CD4-positive, alpha-beta memory T cell (primary cell): ENCODE measurements at places on chromosomes 2 and 18.

DNA sequence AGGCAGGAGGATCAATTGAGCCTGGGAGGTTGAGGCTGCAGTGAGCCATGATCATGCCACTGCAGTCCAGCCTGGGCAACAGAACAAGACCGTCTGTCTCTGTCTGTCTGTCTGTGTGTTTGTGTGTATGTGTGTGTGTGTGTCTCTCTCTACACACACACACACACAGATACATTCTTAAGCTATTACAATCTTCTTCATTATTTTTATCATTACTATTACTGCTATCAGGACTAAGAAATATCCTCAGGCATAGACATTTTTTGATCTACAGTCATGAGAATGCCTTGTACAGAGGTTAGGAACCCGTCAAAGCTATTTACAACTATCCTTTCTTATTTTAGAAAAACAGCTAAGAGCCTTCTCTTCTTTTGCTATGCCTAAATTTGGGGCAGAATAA, 207.4 kb downstream of the NEDD4L start:
- no peak for DNase-seq

- no peak for DNase-seq
Measured at GRCh38 chr2:158391876-158392275, 64.7 kb downstream of the CCDC148 start.

DNA sequence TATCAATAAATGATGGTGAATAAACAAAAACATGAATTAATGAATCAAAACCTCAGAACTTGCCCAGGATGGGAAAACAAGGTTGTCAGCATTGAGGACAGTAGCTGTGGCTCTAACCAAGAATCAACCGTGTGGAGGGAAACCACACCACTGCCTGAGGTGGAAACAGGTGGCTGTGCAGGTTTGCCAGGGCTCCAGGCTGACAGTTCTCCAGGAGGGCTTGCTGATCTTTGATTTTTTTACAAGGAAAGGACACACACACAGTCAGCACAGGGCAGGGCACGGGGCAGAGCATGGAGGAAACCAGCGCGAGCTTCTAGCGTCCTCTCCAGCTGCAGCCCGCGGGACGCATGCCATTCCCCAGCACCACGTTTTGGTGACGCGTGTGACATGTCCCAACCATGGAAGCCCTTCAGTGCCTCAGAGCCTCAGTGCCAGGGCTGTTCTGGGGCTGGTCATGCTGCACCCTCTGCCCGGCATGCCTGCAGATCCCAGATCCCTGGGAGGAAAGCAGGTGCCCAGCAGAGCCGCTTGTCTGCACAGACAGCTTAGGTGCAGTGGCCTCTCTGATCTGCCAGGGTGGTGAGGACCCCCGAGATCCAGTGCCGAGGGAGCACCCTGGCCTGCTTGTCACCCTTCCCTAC, 15.8 kb upstream of the AGXT start:
- DNase-seq, result no peak

DNA sequence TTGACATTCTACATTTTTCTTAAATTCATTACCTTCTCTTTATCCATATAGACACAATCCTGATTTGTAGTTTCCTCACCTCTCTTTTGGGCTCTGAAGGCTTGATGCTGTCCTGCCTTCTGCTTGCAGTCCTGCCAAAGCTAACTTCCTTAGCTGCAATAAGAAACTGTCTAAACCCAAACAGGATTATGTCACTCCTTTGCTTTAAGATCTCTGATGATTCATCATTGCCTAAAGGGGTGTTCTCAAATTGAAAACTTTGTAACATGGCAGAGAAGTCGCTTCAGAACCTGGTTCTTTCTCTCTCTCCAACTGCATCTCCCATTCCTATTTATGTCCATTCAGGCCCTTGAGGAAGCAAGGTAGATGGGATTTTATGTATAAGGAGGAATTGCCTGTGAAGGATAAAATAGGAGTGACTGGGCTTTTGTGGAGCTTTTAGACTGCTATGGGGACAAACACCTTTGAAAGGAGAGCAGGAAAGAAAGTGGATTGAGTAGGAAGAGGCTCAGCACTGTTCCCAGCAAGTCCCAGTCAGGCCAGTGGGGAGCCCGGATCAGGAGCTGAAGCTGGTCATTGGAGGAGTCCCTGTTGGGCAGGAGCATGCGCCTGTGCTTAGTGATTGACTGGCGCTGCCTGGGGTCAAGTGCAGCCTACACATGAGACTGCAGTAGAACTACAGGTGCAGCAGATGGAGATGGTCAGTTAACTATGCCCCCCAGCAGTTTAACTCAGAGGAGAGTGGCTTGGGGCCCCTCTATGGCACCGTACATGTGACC, 390.6 kb downstream of the CTNNA2 start:
- no peak for DNase-seq

DNA sequence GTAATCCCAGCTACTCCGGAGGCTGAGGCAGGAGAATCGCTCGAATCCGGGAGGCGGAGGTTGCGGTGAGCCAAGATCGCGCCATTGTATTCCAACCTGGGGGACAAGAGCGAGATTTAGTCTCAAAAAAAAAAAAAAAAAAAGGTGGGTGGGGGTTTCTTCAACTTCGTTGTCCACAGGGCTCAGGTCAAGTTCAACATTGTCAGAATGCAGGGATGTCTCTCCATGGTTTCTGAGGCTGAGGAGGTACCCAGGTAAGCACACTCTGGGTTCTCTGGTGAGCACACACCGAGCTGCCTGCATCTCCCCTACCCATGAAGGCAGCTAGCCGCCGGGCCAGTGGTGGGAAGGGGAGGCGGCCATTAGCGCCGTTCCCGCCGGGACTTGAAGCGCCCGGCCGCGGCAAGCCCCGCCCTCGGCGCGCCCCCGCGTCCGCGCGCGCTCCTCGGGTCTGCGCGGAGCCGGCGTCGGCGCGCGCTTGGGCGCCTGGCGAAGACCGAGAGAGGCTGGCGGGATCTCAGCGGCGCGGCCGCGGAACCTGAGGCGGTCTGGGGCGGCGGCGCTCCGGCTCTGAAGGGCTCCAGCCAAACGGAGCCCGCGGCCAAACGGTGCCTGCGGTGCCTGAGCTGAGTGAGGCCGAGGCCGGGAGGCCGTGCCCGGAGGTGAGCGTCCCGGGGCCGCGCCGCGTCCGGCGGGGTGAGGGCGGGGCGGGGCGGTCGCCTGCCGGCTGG, at the start of gene UBXN2A:
TSS of gene UBXN2A (plus strand) at position 477 of the 731 bp plus-strand sequence. CDS start 17,852 bp downstream, outside the sequence.
- peak; percentile 79 for DNase-seq

GRCh38 chr18:25089470-25089869, 262.5 kb downstream of the ZNF521 start:
- DNase-seq, result no peak

- no peak for DNase-seq
Measured at GRCh38 chr2:4973973-4974372, 718.2 kb upstream of the SOX11 start.

DNA sequence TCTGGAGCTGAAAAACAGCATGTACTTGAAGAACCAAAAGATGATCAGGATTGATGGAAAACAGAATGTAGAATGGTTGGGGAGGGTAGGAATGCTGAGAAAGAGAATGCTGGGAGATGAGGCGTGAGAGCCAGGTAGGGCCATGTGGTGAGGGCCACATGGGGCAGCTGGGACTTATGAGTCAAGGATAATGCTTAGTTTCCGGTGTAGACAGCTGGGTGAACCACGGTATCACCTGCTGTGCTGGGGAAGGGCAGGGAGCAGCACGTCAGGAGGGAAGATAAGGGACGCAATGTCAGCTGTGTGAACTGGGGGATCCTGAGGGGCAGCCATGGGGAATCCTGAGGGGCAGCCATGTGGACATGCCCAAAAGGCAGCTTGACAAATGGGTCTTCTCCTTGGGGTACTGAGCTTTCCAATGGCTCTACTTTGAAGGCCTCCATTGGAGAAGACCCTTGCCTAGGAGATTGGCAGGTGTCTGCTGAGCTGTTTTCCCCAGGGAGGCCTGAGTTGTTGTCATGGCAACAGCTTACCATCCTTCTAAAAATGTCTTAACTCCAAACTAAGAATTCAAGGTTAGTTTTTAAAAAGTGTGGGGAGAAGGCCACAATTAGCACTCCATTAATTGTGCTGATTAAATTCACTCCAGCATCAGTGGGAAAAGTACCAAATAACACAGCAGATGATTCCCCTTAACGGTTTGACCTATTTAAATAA, 51.1 kb downstream of the MTHFD2 start:
- DNase-seq, result no peak

- DNase-seq, result no peak
Measured at GRCh38 chr18:3264362-3264761, 2.4 kb downstream of the MYL12B start.

DNA sequence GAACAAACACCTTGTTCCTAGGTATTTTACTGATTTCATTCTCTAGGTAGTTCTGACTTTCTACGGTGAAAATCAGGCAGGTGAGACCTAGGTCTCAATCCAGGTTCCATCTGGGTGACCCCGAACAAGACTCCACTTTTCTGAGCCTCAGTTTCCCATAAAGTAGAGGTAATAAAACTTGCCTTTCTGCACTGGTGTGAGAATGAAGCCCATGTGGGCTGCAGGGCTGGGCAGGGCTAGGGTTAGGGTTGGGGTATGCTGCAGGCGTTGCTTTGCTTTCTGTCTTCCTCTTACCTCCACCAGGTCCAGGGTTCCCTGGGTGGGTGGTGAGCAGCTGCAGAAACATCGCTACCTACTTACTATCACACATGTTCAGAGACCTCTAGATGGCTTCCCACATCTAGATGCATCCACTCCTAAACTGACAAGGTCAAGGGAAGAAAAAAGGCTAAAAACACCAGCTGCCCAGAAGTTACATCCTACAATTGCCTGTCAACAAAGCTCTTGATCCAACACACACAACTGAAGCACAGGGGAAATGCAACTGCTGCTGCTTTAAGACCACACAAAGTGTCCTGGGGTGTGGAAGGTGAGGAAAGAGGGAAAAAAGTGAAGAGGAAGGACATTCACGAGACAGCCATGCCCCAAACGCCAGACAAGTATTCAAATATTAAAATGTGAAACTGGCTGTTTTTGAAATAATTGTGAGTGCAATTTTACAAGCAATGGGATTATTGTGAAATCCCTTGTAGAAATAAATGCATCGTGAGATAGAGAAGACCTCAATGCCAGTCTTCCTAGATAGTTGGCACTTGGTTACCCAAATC, 23.5 kb downstream of the MBP start:
- no peak for DNase-seq

DNA sequence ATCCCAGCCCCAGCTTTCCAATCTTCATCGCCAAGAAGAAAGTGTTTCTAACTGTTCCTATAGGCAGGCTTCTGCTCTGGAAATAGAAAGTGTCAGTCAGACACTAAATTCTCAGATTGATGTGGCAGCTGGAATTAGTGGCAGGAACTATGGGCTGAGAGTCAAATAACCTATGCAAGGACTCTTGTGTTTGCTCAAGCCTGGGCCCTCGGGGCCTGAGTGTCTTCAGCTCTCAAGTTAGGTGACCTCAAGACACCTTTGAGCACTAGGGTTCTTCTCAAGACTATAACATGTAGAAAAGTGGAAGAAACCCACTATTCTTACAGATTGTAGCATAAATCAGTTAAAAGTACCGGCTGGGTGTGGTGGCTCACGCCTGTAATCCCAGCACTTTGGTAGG, 694.5 kb downstream of the RNF144A start:
- no peak for DNase-seq

DNA sequence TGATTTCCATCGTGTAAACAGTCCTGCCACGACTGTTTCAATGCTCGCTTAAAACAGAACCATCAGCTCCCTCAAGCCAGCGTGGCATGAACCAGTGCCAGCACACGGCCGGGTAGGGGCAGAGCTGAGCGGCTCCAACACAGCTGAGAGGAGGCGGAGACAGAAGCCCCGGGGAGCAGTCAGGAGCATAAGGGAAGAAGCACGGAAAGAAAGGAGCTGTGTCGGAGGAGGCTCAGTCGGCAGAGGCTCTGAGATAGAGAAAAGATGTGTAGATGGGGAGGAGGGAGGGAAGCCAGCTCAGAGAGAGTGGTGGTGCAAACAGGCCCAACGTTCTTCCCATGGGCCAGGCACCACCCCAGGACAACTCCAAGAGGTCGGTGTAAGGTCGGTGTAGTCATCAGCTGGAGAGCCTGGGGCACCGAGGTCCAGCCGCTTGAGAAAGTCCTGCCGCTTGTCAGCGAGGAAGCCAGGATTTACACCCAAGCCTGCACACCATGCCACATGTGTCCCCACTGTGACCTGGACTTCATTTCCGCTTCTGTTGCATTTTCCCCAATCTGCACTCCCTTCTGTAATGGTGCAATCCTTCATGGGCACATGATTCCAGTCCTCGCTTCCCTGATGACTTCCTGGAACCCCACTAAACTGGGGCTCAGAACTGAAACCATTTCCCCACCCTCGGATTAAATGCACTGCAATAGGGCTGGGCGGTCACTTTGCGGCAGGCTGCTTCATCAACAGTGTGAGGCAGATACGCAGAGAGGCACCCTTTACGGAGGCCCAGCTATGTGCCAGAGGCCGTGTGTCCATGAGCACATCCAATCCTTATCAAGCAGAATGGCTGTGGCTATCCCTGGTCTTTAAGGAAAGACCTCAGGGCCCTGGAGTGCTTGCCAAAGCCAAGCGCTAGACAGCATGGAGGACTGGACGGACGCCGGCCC, 43.5 kb downstream of the CYP27C1 start:
- no peak for DNase-seq

DNA sequence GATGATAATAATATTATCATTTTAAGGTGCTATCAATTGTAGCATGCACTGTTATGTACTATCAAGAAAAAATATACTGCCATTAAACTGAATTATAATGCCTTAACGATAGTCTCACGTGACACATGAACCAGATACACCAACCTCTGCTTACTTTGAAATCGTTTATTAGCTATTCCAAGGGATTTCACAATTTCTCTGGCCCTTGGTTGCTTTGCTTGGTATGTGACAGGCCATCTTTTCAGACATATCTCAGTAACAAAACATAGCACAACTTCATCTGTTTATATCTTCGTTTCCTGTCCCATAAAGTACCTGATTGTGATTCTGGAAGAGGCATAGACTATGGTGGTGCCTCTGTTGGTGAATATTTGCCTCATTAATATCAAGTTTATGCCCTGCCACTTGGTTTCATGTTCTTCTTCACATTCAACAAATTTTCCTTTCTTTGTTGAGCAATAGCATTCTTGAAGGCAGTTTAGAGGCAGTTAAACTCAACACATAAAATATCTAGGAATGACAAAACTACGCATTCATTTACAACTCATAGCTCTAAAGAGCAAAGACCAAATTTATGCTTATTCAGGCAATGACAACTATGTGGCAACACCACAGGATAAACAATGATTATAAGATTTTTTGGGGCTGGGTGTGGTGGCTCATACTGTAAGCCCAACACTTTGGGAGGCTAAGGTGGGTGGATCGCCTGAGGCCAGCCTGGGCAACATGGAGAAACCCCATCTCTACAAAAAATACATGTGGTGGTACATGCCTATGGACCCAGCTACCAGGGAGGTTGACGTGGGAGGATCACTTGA, 84.3 kb downstream of the MCFD2 start:
- DNase-seq, result no peak

GRCh38 chr2:6941299-6942046, 24.3 kb downstream of the RNF144A start:
- DNase-seq, result no peak

GRCh38 chr2:229084447-229084846, 186.6 kb downstream of the PID1 start:
- DNase-seq, result no peak

GRCh38 chr2:137287913-137288639, 522.7 kb downstream of the THSD7B start:
- no peak for DNase-seq

GRCh38 chr2:41782306-41783158, 265.3 kb upstream of the PKDCC start:
- no peak for DNase-seq
